ENCODE measurements at places on chromosomes 5 and 9. TPM values are rescaled to one million over a fixed set of nuclear protein-coding genes. Genes with fewer than 3 reads are reported as not detected.

DNA sequence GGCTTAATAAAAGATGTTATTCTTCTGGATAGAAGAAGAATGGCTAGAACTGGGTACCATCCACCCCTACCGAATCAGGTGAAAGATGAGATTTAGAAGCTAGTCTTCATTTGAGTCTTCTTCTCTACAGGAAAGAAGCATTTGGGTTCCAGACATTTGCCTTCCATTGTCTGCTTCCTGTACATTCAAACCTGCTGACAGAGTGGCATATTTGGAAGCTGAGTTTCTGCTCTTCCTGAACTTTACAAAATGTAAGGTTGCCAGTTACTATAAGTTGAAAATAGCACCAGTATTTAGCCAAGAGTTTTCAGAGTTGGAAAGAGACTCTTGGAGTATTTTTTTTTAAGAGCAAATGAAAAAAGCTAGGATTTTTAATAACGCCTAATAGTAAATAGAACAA is 525.4 kb upstream of the TLE4 start:
- no peak for DNase-seq

GRCh38 chr9:91391818-91392217 is 30.1 kb upstream of the AUH start:
- DNase-seq, result no peak

GRCh38 chr9:129708793-129709192 is 43.3 kb downstream of the PRRX2 start:
- DNase-seq, result no peak

GRCh38 chr5:168917947-168918600 is 338.9 kb upstream of the PANK3 start:
- DNase-seq, result no peak

DNA sequence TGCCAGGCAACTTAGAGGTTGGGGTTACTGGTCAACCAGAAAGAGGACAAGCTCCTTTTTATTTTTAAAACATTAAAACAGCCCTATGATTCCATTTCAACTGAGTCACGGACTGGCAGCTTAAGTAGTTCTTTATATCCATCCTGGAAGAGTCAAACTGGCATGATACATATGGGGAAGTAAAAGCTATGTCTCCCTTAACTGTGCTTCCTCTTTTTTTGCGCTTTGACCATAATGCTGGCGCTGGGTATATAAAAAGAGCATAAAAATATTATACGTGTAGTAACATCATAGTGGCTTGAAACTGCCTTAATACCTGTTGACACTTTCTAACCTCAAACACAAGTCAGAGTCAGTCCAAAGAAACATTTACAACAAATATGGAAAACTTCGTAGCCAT is 274.4 kb downstream of the CSNK1G3 start:
- DNase-seq, result no peak

GRCh38 chr5:151005950-151006576 is 14.3 kb upstream of the GPX3 start:
- peak; percentile 42 for DNase-seq

GRCh38 chr9:14978022-14979000 is 68.1 kb upstream of the FREM1 start:
- no peak for DNase-seq

DNA sequence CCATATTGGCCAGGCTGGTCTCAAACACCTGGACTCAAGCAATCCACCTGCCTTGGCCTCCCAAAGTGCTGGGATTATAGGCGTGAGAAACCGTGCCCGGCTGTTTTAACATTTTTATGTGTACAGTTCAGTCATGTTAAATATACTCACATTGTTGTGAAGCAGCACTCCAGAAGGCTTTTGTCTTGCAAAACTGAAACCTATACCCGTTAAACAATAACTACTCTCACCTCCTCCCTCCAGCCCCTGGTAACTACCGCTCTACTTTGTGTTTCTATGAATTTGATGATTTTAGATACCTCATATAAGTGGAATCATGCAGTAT is 23.1 kb upstream of the SHB start:
- no peak for DNase-seq

ADAMTS13 gene
- polyA plus RNA-seq, result 3.6 TPM

SYNPO gene
- polyA plus RNA-seq, result 46.3 TPM

DNA sequence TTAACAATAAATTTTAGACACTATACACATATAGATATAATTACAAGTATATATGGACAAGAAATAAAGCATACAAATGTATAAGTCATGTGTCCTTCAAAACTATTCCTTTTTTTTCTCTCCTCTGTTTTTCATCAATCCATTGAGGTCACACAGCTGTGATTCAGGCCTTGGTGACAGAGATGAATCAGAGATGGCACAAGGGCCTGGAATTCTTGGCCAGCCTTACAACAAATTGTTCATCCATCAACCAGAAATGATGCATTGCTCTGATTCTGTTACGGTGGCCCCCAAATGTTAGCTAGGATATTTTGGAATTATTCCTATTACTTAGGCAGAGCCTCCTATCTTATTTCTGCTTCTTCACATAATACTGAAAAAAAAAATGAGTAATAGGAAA is 108.7 kb upstream of the MPDZ start:
- no peak for DNase-seq

GRCh38 chr5:179478624-179479023 is 71.7 kb upstream of the RUFY1 start:
- DNase-seq, result no peak

BARX1 gene
- polyA plus RNA-seq, result not detected

GRCh38 chr5:67195406-67196275 is 958 bp downstream of the CD180 start:
- no peak for DNase-seq

GRCh38 chr9:14981291-14981950 is 71.2 kb upstream of the FREM1 start:
- no peak for DNase-seq

- DNase-seq, result no peak
Measured at GRCh38 chr9:71766663-71767062, 1.6 kb downstream of the CEMIP2 start.

PCDHA1 gene
- not detected for polyA plus RNA-seq

PBX3 gene
- polyA plus RNA-seq, result 10.2 TPM

GRCh38 chr5:89706731-89707130 is 702.8 kb downstream of the CETN3 start:
- no peak for DNase-seq

GRCh38 chr9:78073722-78074121 is 42.1 kb upstream of the GNAQ start:
- no peak for DNase-seq

RASEF gene
- polyA plus RNA-seq, result 2.2 TPM

DNA sequence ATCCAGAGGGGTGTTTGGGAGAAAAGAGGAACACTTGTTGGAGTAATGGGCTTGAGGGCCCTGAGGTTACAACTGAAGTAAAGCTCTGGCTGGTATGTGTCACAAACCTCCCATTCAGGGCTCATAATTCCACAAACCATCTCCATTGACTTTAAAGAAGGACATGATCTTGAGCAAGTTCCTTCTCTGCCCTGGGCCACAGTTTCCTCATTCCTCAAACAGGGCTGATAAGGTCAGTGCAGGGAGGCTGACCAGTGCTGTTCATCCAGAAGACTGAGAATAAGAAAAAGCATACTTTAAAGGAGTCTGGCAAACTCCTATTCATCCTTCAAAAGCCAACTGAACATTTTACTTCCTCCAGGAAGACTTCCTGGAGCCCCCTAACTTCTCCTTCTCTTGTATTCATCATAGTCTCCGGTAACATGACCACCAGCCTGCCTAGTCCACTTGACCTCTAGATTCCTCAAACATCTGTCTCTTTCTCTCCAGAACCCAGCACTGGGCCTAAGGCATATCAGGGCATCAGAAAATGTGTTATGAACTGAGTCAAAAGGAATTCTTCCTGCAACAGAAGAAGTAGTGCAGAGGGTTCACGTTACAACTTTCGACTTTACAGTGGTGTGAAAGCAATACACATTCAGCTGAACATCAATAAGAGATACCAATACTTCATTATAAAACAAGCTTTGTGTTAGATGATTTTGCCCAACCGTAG is 20.7 kb upstream of the PTPN3 start:
- no peak for DNase-seq

GRCh38 chr9:4614627-4615026 is 47.5 kb upstream of the PLPP6 start:
- DNase-seq, result no peak

DNA sequence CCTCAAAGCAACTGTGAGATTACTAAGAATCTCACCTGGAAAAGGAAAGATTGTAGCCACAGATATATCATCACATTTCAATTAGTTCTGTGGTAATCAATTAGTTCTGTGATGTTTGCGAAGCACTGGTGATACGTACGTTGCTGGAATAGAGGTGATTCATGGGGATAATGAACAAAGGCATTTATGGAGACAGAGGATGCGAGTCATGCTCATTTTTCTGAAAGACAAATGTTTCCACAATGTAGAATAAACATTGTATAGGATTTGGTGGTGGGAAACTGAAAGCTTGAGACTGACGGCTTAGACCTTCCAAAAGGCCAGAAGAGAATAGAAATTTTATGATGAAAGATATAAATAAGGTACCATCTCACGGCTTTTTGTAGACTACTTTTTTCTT is 507.3 kb upstream of the TYRP1 start:
- no peak for DNase-seq

DNA sequence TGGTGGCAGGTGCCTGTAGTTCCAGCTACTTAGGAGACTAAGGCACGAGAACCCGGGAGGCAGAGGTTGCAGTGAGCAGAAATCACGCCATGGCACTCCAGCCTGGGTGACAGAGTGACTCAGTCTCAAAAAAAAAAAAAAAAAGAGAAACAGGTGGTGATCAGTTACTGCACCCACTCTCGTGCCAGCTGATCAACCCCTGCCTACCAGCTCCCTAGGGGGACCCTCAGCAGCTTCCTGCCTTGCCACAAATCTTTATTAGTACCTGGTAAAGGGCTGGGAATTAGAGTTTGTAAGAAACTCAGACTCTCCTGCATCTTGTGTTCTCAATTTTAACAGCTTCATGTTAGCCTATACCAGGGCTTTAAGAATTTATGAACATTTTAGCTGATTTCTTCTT is 914.9 kb downstream of the EFNA5 start:
- no peak for DNase-seq

SLC34A3 gene
- 36.0 TPM for polyA plus RNA-seq

GRCh38 chr9:91589101-91589553 is 165.5 kb upstream of the NFIL3 start:
- no peak for DNase-seq

- DNase-seq, result no peak
Measured at GRCh38 chr5:163498886-163499285, 6.5 kb upstream of the MAT2B start.

DNA sequence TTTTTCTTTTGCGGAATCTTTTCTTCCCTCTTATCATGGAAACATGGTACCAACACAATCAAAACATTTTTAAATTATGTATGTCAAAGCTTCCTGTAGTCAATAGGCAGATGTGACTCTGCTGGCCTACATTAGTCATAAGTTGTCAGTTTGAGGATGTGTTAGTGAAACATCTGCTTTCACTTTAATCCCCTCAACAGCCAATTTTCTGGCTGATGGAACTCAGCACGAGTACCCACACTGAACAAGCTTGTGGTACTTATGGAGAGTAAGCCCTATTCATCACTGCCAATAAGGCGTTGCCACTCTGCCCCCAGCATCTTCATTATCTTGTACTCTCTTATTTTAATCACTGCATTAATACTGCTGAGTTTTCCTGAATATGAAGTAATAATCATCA is 1034.4 kb downstream of the CDH9 start:
- DNase-seq, result no peak

NUTM2G gene
- polyA plus RNA-seq, result not detected

QRFP gene
- not detected for polyA plus RNA-seq

PAIP1 gene
- 75.8 TPM for polyA plus RNA-seq

GRCh38 chr5:174293481-174293880 is 248.0 kb downstream of the NSG2 start:
- DNase-seq, result no peak

GRCh38 chr9:132494857-132495256 is 84.8 kb downstream of the CFAP77 start:
- DNase-seq, result no peak

DNA sequence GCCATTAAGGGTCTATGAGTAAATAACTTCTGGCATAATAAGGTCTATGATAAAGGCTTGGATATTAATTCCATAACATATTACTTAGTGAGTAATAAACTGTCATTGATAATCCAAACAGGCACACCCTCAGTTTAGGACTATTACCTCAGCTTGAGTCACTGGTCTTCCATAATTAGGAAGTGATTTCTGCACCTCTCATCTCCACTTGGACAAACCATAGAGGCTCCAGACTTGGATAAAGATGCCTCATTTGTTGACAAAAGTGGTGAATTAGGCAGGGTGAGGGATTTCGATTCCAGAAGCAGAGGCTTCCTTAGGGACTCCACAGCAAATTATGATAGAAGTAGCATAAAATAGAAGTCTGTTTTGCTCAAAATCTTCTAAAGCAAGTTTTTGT is 127.5 kb upstream of the MTAP start:
- DNase-seq, result no peak

- DNase-seq, result peak; percentile 42
Measured at GRCh38 chr9:107131108-107131799, 151.8 kb upstream of the RAD23B start.

DNA sequence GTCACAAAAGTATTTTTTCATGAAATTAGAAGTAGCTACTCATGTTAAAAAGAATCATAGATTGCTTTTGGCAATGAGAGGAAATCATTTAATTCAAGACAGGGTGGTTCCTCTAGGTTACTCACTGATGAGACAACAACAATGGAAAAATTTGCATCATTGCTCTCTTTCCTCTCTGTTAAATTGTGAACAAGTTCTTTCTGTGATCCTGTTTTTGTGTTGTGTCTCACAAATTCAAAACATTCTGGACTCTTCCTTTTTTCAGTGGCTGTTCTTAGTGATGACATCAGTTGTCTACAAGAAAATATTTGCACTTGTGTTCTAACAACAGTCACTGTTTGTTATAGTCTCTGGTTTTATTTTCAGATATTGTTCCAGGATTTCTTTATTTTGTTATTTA is 95.3 kb downstream of the XRCC4 start:
- no peak for DNase-seq

FGD3 gene
- 7.4 TPM for polyA plus RNA-seq

WDR38 gene
- not detected for polyA plus RNA-seq

- no peak for DNase-seq
Measured at GRCh38 chr9:77883846-77884771, 147.5 kb downstream of the GNAQ start.

DNA sequence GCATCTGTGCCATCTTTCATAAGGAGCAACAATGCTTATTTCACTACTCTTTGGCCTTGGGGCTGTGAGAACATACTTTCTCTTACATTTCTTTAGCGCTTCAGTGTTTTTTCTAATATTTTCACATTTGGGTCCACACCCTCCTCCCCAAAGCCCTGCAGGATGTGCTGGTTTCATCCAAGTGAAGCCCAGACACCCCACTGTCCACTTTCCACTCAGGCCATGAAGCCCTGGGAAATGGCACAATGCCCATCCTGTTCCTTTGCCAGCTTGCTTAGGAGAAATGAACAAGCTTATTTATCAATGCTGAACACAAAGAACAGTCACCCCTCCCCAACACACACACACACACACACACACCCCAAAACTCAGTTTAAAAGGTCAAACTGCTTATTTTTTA is 17.3 kb upstream of the TMOD1 start:
- no peak for DNase-seq
